CD4-positive, CD25-positive, alpha-beta regulatory T cell (primary cell): ENCODE measurements at places on chromosomes 11 and 22. TPM values are rescaled to one million over a fixed set of nuclear protein-coding genes. Genes with fewer than 3 reads are reported as not detected.
A peak's percentile ranks its signal among the peaks of the same experiment; 100 is the strongest.

The PDGFD gene
- polyA plus RNA-seq = not detected

The SPI1 gene
- polyA plus RNA-seq = 0.13 TPM

The CCDC188 gene
- polyA plus RNA-seq = not detected

The PTGDR2 gene
- polyA plus RNA-seq = 1.1 TPM

- DNase-seq = no peak
Observed at GRCh38 chr11:96055706-96056387, 131.9 kb upstream of the MTMR2 start.

GRCh38 chr11:112398798-112399478 lies 138.3 kb upstream of the PLET1 start:
- no peak for DNase-seq

The APOL6 gene
- polyA plus RNA-seq = 18.3 TPM

GRCh38 chr11:61429691-61430582 lies at the start of the genes CPSF7 and SDHAF2:
Gene CPSF7 (minus strand): TSS chr11:61429975. CDS start chr11:61429235, 740 bp downstream.
Gene SDHAF2 (plus strand): TSS chr11:61430124. CDS start chr11:61430147, 23 bp downstream.
- DNase-seq = peak; percentile 96

GRCh38 chr11:27186580-27186979 lies 146.0 kb downstream of the BBOX1 start:
- no peak for DNase-seq

The RCOR2 gene
- not detected for polyA plus RNA-seq

GRCh38 chr11:111923951-111924350 lies 5.2 kb downstream of the C11orf52 start:
- no peak for DNase-seq

The RIC3 gene
- polyA plus RNA-seq = 4.7 TPM

GRCh38 chr22:30265131-30265720 lies 1.4 kb downstream of the OSM start:
- no peak for DNase-seq

- peak; percentile 43 for DNase-seq
Observed at GRCh38 chr11:46616551-46617133, 385 bp downstream of the HARBI1 start.

GRCh38 chr11:122737951-122738693 lies 82.6 kb downstream of the UBASH3B start:
- no peak for DNase-seq

GRCh38 chr22:47370448-47371262 lies 608.2 kb downstream of the TBC1D22A start:
- DNase-seq = no peak
